SK-N-SH (cell line): ENCODE measurements at places on chromosomes 1 and 21.

GRCh38 chr1:119774746-119775490, 6.2 kb upstream of the HMGCS2 start:
- no peak for DNase-seq

- DNase-seq: no peak
Observed at GRCh38 chr1:174682419-174683008, 234.8 kb downstream of the GPR52 start.

GRCh38 chr1:54377040-54377691, 29.0 kb downstream of the SSBP3 start:
- DNase-seq: no peak

DNA sequence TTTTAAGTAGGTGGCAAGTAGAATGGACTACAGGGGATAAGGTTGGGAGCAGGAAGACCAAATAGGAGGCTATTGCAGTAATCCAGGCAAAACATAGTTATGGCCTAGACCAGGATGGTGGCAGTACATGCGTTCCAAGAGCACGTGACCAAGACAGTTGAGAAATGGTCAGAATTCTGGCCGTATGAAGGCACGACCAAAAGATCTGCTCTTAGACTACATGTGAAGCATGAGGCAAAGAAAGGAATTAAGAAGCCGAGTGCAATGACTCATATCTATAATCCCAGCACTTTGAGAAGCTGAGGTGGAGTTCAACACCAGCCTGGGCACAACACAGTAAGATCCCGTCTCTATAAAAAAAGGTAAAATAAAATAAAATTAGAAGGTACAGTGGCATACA, 71.3 kb downstream of the LUZP1 start:
- DNase-seq: no peak

GRCh38 chr1:81876901-81877733, 76.4 kb downstream of the ADGRL2 start:
- DNase-seq: no peak

GRCh38 chr1:25680701-25681100, 64.1 kb downstream of the MAN1C1 start:
- DNase-seq: no peak

DNA sequence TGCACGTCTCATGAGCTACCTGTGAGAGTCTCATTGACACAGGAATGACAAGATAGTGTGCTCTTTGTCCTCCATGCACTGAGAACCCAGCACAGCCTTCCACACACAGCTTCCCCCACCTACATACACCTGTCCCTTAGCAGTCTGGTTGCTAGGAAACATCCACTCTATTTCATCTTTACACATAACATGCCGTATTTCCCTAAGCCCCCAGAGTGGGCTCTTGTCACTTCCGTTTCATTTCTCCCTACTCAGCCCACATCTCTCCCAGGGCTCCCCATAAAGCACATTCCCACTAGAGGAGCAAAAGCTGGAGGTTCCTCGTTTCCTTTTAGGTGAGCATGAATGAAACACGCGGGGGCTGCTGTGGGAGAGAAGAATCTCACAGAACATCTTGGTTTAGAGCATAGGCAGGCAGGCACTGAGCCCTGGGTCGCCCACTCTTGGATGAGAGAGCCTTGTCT, 137.1 kb downstream of the ETS2 start:
- no peak for DNase-seq

DNA sequence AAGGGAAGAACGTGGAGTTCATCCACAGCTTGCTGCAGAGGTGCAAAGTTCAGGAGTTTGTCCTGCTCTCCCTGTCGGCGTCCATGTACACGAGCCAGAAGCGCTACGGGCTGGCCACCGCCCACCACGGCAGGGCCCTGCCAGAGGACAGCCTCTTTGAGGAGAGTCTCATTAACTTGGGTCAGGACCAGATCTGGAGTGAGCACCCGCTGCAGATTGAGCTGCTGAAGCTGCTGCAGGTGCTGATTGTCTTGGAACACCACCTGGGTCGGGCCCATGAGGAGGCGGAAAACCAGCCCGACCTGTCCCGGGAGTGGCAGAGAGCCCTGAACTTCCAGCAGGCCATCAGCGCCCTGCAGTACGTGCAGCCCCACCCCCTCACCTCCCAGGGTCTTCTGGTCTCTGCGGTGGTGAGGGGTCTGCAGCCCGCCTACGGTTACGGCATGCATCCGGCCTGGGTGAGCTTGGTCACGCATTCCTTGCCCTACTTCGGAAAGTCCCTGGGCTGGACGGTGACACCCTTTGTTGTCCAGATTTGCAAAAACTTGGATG, 73.8 kb upstream of the MORC3 start:
- no peak for DNase-seq

DNA sequence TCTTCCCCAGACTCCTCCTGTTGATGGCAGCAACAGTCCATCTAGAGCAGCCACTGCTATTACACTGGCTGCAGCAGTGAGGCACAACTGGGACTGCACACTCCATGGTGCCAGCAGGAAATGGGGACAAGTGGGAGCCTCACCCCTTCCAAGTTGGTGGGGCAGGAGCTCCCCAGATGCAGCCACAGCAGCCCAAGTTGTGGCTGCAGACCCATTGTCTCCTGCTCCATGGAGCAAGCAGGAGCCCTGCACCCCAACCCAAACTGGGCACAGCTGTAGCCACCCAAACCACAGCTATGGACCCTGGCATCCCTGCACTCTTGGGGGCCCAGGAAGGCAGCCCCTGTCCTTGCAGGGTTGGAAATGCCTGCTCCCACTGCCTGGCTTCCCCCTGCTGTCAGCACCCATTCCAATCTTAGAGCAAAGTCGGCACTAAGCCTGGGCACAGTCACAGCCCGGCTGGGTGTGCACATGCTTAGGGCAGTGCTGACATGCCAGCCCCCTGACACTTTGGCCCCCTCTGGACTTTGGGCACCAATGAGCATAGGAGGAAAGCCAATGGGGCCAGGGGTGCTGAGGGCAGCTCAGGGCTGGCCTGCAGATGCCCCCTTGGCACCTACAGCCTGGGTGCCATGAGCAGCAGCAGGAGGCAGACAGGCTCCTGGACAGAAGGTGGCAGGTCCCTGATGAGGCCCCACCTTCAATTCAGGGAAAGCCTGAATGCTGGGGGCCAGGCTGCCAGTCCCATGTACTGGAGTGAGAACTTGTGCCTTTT, 44.0 kb downstream of the MATN1 start:
- no peak for DNase-seq

- DNase-seq: no peak
Observed at GRCh38 chr1:27152829-27153548, 1.9 kb downstream of the SLC9A1 start.

DNA sequence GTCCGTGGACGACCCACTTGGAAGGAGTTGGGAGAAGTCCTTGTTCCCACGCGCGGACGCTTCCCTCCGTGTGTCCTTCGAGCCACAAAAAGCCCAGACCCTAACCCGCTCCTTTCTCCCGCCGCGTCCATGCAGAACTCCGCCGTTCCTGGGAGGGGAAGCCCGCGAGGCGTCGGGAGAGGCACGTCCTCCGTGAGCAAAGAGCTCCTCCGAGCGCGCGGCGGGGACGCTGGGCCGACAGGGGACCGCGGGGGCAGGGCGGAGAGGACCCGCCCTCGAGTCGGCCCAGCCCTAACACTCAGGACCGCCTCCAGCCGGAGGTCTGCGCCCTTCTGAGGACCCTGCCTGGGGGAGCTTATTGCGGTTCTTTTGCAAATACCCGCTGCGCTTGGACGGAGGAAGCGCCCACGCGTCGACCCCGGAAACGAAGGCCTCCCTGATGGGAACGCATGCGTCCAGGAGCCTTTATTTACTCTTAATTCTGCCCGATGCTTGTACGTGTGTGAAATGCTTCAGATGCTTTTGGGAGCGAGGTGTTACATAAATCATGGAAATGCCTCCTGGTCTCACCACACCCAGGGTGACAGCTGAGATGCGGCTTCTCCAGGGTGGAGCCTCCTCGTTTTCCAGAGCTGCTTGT, 32.4 kb downstream of the PRMT2 start:
- DNase-seq: peak; percentile 80

DNA sequence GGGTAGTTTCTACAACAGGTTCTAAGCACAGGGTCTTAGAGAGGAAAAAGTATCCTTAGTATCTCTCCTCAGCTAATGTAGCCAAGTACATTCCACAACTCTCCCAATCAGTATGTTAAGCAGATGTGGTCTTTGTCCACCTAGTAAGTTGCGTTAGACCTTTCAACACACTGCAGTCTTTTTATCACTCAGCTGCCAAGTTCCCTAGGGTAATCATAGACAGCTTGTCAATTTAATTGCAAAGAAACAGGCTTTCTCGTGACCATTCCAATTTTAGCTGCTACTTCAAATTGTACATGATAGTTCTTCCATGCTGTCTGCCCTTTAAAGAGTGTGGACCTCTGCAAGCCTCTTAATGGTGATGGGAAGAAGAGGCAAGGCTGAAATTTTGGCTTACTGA, 211.8 kb upstream of the PKN2 start:
- no peak for DNase-seq

GRCh38 chr21:19833082-19833481, 1165.1 kb upstream of the NCAM2 start:
- no peak for DNase-seq

- DNase-seq: no peak
Observed at GRCh38 chr1:220213382-220213983, 58.8 kb downstream of the RAB3GAP2 start.

GRCh38 chr1:226524547-226524946, 24.0 kb upstream of the STUM start:
- DNase-seq: no peak

- DNase-seq: no peak
Observed at GRCh38 chr1:78068681-78069283, 23.0 kb downstream of the GIPC2 start.

GRCh38 chr1:61961009-61961408, 218.7 kb downstream of the PATJ start:
- no peak for DNase-seq

DNA sequence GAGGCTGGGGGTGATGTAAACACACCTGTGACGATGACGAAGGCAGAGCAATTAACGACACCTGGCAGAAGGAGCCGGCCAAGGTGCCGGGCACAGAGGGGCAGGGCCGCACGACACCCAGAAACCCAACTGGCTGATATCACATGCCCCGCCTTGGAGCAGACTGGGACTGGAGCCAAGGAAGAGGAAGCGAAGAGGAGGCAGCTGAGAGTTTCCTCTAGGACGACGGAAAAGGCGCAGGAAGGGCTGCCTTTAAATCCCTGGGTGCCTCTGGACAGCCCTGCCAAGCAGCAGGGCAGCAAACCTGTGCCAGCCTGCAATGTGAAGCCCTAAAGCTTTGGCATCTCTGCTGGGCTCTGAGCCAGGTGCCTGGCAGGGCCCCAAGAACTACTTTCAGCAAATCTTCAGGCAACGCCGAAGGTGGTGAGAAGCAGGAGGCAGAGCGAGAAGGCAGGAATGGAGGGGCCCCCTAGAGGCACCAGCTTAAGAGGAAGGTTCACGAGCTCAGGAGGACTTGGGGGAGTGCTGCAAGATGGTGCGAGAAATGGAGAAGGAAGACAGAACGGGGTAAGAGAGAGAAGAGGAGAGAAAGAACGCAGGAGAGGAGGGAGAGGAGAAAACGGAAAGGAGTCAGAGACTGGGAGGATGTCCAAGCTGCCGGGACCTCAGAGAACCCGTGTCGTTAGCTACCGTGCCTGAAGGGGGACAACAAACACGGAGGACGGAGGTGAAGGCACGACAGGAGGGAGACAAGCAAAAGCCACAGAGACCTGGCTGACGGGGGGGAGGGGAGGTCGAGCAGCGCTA, 25.3 kb upstream of the PEF1 start:
- peak; percentile 56 for DNase-seq

GRCh38 chr1:53644496-53644895, 94.5 kb downstream of the GLIS1 start:
- DNase-seq: no peak

DNA sequence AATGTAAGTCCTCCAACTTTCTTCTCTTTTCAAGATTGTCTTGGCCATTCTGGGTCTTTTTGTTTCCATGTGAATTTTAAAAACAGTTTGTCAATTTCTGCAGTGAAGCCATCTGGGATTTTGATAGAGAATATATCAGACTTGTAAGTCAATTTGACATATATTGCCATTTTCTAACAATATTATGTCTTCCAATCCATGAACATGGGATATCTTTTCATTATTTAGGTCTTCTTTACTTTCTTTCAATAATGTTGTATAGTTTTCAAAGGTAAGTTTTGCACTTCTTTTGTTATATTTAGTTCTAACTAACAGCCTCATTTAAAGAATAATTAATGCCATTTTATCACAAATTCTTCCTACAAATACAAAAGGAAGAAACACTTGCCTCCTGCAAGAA, 73.4 kb downstream of the STUM start:
- DNase-seq: no peak

- peak; percentile 55 for DNase-seq
Observed at GRCh38 chr1:204437796-204438570, 26.4 kb upstream of the PPP1R15B start.

DNA sequence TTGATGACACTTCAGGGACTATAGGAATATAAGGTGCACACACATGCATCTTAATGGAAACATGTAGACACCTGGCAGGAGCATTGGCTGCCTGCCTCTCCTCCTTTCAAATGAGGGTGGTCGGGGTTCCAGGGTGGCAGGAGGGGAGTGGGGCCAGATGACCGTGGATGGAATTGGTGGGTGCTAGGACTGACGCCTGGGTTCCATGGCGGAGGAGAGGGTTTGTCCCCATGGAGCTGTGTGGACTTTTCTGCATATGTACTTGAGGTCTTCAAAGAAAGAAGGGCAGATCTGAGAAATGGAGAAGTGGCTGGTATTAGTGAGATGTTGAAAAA, 7.7 kb downstream of the PRRX1 start:
- DNase-seq: no peak

DNA sequence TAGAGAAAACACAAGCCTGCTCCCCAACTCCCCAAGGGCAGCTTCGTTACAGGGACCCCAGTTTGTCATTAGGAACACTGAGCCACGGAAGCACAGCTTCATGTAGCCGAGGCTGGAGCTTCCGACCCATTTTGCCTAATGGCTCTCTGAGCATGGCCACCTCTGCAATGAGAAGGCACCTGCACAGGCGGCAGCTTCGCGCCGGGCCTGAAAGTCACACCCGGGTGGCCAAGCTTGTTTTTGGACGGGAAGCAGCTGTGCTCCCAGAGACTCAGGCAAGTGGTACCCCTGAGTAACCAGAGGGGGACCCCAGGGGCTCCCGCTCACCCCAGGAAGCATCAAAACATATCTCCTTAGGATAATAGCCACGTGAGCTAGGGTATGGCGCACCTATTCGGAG, 80.9 kb downstream of the SLC66A1 start:
- no peak for DNase-seq

GRCh38 chr21:44533891-44534627, 5.9 kb downstream of the KRTAP10-1 start:
- peak; percentile 62 for DNase-seq

DNA sequence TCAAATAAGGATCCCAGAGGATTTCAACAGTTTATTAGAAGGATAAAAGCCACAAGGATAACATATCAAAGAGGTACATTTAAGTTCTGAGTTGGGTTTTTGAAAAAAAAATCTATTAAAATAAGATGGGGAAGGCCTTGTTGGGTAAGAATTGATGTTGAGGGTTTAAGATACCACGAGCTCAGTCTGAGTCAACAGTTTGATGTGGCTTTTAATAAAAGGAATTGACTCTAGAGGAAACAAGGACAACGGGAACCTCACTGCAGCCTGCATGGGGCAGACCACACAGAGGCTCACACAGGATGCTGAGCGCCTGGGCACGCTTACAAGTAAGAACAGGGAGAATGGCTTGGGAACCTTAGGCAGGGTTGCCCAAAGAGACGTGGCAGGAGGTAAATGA, 107.5 kb downstream of the TIAM1 start:
- no peak for DNase-seq
